ENCODE measurements at places on chromosomes 4 and X.

GRCh38 chrX:136711147-136711546 is 63.2 kb downstream of the CD40LG start:
- peak; percentile 29 for DNase-seq

DNA sequence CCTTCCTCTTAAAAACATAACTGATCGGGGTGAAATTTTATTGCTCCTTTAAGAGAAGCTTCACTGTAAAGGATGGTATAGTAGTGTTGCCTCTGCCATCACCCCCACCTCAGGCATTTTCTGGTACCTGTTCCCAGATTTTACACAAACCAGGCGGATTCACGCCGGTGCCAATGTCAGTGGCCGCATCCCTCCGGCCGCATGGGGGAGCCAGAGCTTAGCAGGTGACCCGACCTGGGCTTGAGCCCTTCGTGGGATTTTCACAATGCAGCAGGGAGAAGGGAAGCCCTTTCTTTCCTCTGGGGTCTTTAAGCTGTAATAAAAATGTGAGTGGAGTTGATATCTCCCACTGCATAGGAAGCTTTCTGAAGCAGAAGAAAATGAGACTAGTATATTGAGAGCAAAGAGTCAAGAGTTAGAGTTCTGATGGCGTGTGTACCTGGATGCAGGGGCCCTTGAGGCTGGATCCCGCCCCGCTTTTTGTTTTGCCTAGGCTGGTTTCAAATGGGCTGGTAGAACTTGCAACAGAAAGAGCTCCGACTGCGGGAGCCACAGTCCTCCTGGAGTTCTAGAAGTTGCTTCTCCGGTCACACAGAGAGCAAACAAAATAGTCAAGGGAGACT is 59.4 kb downstream of the POLR2B start:
- DNase-seq = peak; percentile 69

DNA sequence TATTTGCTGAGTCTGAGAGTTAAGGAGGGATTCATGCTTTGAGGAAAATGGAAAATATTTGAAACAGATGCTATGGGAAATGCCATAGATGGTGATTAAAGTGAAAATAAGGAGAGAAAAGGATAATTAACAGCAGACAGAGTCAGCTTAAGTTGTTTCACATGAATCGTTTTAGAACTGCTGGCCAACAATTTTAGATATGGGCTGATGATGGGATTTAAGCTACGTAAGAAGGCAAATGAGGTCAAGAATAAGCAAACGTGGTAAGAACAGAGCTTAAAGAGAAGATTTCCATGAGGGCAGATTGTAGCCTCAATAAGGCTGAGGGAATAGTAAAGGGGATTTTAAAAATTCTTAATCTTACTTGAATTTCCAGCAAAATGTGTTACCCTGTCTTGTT is 77.9 kb downstream of the MFAP3L start:
- no peak for DNase-seq

- DNase-seq = no peak
Observed at GRCh38 chr4:762211-763190, 56.9 kb downstream of the PCGF3 start.

DNA sequence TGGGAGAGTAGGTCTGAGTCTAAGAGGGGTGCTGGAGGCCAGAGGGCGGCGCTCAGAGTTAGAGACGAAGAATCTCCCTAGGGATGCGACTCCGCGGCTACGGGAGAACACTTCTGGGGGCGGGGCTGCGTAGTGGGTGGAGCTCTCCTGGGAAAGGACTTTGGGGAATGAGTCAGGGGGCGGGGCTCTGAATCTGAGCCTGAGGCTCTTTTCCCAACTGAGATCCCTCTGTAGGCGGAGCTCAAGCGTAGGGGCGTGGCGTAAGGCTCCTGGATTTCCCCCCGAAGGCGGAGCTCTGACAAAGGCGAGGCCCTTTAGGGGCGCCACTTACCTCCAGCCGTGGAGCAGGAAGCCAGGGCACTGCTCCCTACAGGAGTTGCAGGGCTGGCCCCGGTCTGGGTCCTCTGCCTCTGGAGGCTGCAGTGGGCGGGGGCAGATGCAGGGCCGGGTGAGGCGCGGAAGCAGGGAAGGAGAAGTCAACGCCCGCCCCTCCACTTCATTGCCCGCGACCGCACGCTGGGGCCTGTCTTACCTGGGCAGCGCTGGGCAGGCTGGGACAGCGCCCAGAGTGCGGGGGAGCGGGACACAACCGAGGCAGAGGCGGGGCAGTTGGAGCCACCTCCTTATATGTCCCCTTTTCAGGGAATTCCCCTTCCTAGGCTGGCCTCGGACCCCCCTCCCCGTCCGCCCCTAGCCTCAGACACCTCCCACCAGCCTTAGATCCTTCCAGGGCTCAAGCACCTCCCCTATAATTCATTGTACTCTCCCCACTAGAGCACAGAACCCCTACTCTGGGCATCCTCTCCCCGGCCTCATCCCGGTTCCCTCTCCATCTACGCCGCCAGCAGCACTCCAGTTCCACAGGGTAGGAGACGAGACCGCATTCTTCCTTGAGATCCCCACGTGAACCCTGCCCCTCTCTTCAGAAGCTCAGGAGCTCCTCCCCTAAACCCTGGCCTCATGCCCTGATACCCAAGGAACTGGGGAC is 1.6 kb downstream of the PRICKLE3 start:
- DNase-seq = peak; percentile 59

GRCh38 chr4:25484243-25484721 is 107.2 kb downstream of the ANAPC4 start:
- no peak for DNase-seq

DNA sequence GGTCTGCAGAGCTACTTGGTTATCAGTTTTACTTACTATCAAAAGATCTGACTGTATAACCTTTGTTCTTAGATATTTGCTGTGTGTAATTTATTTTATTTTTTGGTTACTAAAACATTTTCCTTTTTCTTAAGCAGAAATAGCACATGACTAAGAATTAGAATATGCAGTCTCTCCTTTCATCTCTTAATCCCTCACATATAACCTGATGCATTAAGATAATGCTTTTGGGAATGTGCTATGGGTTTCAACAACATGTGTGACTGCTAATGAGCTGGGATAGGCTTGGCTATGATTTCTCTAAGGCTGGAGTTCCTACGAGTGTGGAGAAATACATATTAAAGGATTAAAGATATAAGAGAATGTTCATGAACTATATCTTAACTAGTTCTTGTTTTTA is 41.5 kb downstream of the SHROOM3 start:
- DNase-seq = no peak

DNA sequence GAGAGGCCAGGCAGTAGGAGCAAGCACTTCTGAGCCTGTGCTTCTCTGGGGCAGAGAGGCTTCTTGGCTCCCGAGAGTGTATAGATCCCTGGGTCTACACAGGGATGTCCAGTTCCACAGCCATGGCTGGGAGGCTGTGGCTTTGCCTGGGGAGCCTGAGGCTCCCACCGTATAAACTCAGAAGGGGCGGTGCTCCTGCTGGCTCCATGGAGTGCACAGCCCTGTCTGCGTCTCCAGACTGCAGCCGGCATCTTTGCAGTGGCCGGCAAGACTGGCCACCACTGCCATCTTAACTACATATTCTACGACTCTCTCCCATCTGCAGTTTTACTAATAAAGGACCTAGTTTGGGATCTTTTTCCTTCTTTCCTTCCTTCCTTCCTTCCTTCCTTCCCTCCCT is 1253.8 kb downstream of the C4orf33 start:
- DNase-seq = no peak

GRCh38 chr4:7367864-7368277 is 66.9 kb downstream of the PSAPL1 start:
- no peak for DNase-seq

DNA sequence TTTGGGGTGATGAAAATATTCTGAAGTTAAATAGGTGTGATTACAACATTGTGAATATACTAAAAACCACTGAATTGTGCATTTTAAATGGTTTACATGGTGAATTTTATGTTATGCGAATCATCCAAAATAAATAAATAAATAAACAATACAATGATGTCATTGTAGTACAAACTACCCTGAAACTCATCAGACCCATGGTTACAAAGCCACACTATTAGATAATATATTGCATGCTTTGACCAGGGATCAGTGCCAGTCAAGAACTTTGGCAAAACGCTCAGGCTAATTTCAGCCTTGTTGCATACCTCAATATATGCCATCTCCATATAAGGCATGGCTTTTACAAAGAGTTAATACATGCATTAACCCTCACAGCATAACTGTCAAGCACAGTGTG is 45.5 kb upstream of the XIAP start:
- DNase-seq = no peak

DNA sequence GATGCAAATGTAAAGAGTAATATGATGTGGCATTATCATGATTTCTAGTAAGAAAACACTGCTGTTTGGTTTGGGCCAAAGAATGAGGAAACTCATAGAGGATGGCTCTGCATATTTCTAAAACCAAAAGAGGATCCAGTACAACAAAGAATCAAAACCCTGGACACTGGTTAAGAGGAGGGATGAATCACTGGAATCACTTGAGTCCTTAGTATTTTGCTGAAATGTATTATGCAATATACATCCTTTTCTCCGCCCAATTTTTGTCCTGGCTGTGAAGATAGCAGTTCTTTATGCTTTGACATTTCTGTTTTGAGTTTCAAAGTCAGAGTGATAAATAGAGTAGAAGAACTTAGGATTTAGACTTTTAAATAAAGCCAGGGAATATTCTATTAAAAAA is 345.9 kb downstream of the PACRGL start:
- DNase-seq = no peak

GRCh38 chr4:85084371-85085094 is 118.0 kb upstream of the WDFY3 start:
- DNase-seq = peak; percentile 62

DNA sequence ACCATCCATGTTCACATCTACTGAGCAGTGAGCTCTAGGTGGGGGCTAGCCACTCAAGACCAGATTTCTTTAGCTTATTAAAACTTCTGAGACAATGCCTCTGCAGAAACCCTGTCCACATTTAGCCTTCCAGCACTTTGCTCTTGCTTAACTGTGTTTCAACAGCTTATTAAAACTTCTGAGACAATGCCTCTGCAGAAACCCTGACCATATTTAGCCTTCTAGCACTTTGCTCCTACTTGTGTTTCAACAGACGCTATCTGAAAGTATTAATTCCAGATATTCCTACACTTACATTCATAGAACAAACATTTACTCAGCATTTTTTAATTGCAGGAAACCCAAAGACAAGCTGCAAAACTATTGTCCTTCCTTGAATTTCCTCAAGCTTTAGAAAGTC is 91.9 kb downstream of the SEL1L3 start:
- no peak for DNase-seq

DNA sequence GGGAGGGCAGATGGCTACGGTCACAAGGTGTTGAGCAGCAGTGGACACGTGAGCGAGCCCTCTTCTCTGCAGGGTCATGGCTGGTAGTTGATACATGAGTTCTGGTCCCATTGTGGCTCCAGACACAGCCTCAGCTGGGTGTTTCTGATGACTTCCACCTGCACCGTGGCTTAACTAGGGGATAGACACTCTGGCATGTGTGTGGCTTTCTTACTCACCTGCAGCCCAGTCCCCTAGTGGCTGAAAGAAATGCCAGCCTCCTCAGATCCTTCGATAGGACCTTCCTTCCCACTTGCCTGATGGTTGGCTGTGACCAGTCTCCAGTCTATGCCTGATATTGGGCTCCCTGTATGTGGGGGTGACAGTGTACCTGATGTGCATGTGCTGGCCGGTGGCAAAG is 5.0 kb downstream of the GPR78 start:
- peak; percentile 39 for DNase-seq

DNA sequence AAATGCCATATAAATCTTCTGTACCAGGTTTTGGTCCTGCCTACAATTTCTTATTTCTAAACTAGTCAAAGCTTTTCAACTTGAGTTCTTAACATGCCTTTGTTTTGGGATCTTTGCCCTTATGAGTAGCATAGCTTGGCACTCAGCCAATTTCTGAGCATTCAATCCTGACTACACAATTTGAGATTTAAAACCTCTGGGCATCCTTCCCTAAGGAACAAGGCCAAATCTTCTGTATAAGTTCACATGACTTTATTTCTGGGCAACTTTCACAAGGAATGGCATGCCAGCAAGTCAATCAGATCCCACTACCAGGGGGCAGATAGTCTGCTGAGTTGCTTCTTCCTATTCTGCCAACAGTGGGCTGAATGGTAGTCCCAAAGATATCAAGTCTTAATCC is 254.2 kb downstream of the ADAMTS3 start:
- no peak for DNase-seq

DNA sequence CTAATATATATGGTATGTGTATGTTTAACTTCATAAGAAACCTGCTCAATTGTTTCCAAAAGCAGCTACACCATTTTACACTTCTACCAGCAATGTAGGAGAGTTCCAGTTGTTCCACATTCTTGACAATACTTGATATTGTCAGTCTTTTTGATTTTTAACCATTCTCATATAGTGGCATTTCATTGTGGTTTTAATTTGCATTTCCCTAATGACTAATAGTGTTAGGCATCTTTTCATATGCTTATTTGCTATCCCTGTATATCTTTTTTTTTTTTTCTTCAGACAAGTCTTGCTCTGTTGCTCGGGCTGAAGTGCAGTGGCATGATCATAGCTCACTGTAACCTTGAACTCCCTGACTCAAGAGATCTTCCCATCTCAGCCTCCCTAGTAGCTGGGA is 58.2 kb upstream of the TRIM2 start:
- DNase-seq = no peak

GRCh38 chr4:128676095-128676494 is 133.4 kb upstream of the JADE1 start:
- no peak for DNase-seq

DNA sequence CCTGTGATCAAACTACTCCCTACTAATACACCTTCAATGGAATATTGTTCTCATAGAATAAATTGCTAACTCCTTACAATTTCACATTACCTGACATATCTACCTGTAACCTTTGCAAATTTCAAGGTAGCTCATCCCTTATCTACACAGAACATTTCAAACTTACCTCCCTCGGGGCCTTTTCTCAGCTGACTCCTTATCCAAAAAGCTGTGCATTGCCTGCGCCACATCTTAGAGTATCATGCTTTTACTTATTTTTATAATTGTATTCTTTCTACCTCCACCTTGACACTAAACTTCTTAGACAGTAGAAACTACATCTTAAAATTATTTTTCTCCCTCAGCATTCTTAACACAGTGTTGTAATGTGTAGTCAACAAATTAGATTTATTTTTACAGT is 198.5 kb downstream of the FBXO8 start:
- DNase-seq = no peak

DNA sequence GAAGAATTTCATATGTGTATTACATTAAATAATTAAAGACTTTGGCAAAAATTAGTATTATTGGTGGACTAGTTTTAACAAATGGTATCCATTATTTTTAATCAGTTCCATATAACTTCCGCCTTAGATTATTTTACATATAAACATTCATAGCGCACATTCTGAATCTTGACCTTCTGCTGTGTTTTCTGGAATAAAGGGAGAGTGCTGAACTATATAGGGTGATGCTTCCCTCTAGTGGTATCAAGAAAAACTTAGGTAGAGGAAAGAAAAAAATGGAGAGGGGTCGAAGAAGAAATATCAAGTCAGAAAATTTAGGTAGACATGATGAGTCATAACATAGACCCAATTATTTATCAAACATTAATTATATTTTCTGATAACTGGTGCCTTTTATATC is 155.6 kb upstream of the PACRGL start:
- DNase-seq = no peak

- DNase-seq = no peak
Observed at GRCh38 chrX:56278692-56279091, 46.5 kb downstream of the KLF8 start.
